Thoracic aorta endothelial cell (primary cell): ENCODE measurements at places on chromosomes 3 and 15. TPM values are rescaled to one million over a fixed set of nuclear protein-coding genes. Genes with fewer than 3 reads are reported as not detected.

Gene ZKSCAN7
- 0.66 and 1.1 TPM in 2 replicates for total RNA-seq

Gene TGM4
- 0.07 and 0.13 TPM in 2 replicates for total RNA-seq

Gene GOLGA6L6
- total RNA-seq, result not detected in 2 replicates

Gene IL12A
- 0.65 and 0.80 TPM in 2 replicates for total RNA-seq

Gene TTLL13
- not detected in 2 replicates for total RNA-seq

Gene TIMP4
- 0.14 TPM in 1 of 2 replicates, not detected in the other for total RNA-seq

Gene MYRIP
- total RNA-seq, result 17.7 and 29.0 TPM in 2 replicates

Gene GCNT3
- total RNA-seq, result not detected in 2 replicates

Gene RNF111
- 33.2 and 34.4 TPM in 2 replicates for total RNA-seq

Gene AP3B2
- total RNA-seq, result not detected in 2 replicates

Gene AZI2
- total RNA-seq, result 56.1 and 59.2 TPM in 2 replicates

Gene IGSF11
- 0.07 TPM in 1 of 2 replicates, not detected in the other for total RNA-seq

Gene CYP1A2
- not detected in 2 replicates for total RNA-seq

Gene ANKRD63
- total RNA-seq, result 0.13 and 0.22 TPM in 2 replicates

Gene RTP4
- total RNA-seq, result 0.22 TPM in 1 of 2 replicates, not detected in the other

Gene CHRD
- 0.07 and 0.13 TPM in 2 replicates for total RNA-seq

Gene IGF2BP2
- total RNA-seq, result 134 and 150 TPM in 2 replicates

Gene CCR8
- not detected in 2 replicates for total RNA-seq

Gene MYLK
- 17.8 and 41.6 TPM in 2 replicates for total RNA-seq
